ENCODE measurements at places on chromosomes 5 and 9.

GRCh38 chr5:111070272-111071134 is 1.0 kb upstream of the TSLP start:
- no peak for DNase-seq

DNA sequence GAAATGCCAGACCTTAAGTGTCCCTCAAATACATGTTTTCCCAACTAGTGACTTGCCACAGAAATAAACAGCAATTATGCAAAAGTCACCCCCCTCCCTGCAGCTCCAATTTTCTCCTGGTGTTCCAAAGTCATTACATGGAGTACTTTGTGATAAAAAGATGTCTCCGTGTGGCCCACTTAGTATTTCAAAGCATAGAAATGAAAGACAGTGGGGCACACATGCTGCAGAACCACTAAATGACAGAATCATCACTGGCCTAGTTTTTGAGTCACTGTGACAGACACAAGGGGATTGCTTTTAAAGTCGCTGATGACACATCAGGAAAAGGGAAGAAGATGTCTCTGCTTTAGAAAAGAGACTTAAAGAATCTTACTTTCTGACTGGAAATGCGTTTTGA is 323.4 kb downstream of the PSAT1 start:
- no peak for DNase-seq

- no peak for DNase-seq
Measured at GRCh38 chr5:50318220-50318619, 122.9 kb downstream of the EMB start.

DNA sequence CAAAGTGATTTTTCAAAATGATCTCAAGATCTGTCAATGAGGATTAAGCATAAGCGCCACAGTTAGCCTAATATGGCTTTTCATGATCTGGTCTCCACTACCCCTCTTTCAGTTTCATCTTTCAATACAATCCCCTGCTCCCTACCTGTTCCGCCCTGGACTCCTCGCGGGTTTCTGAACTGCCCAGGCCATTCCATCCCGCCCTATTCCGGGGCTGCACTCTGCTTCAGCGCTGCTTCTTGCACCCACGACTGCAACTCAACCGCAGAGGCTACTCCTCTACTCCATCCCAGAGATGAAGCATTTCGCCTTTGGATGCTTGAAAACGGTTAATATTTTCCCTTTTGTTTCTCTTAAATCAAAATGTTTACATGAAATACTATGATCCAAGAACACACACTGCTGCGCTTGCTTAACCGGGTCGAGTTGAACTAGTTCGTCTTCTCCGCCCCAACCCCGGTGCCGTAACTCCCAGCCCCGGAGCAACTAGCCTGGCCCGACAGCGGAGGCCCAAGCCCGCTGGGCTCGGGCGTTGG is 716 bp upstream of the OTULIN start:
- no peak for DNase-seq

DNA sequence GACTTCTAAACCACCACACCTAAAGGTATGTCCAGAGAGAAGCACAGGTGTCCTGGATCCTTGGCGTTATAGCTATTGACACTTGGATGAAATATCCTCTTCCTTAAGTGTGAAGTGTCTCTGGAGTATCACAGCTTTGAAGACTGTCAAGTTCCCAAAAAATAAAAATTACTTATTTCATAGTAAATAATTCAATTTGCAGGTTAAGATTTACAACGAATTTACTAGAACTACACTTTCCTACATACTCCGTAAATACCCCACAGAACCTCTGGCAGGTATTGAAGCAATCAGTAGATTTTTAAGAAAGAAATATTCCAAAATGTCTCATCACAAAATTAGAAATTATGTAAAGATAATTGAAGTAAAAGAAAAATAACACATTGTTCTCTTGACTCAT is 27.1 kb upstream of the POC5 start:
- no peak for DNase-seq

- DNase-seq = no peak
Measured at GRCh38 chr5:1464096-1464446, 18.8 kb upstream of the SLC6A3 start.

DNA sequence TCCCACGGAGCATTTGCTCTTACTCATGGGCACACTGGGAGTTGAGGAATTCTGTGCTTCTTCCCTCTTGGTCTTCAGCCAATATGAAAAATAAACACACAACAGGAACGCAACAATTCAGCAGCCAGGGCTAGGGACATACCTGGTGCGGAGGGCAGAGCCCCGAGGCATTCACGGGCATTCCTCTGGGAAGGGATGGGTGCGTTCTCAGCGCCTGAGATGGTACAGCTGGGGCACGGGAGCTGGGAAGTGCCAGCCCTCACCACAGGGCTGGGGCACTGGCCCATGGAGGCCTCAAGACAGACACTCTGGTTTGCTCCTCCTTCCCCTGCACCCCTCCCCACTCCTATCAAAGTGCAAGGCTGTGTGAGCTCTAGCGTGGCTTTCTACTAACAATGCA is 2.1 kb downstream of the SLC6A3 start:
- no peak for DNase-seq

DNA sequence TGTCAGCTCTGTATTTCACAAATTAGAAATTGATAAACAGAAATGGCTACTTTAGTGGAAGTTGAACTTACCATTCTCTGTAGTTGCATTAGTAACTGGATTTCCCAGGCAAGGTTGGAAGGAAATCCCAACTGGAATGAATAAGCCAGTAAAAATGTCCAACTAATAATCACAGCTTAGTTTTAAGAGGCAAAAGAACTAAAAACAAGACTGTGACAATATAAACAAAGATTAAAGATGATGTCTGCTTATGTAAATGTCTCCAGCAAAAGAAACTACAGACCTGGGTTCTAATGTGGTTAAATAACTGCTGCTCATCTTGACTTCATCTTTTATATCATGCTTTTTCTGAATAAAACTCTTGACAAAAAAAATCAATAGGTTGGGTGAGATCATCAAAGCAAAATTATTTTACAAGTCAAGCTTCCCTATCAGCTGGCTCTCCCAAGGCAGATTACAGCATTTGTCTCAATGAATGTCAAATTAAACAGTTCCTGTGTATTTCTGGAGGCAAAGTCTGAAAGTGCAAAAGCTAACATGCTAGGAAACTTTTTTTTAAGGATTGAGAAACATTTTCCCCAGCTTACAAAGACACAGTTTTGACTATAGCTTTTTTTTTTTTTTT is 62.3 kb upstream of the HMHB1 start:
- no peak for DNase-seq

- no peak for DNase-seq
Measured at GRCh38 chr5:5483350-5483749, 60.9 kb downstream of the ICE1 start.

- DNase-seq = no peak
Measured at GRCh38 chr5:115402822-115403577, 106.5 kb upstream of the CCDC112 start.

DNA sequence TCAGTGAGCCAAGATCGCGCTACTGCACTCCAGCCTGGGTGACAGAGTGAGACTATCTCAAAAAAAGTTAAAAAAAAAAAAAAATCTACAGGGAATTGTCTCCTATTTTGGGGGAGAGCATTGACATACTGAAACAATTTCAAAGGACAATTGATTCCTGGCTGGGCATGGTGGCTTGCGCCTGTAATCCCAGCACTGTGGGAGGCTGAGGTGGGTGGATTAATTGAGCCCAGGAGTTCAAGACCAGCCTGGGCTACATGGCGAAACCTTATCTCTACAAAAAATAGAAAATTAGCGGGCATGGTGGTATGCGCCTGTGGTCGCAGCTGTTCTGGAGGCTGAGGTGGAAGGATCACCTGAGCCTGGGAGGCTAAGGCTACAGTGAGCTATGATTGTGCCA is 30.6 kb downstream of the GPR107 start:
- no peak for DNase-seq

- DNase-seq = no peak
Measured at GRCh38 chr9:69339620-69340019, 14.6 kb downstream of the ENTREP1 start.

DNA sequence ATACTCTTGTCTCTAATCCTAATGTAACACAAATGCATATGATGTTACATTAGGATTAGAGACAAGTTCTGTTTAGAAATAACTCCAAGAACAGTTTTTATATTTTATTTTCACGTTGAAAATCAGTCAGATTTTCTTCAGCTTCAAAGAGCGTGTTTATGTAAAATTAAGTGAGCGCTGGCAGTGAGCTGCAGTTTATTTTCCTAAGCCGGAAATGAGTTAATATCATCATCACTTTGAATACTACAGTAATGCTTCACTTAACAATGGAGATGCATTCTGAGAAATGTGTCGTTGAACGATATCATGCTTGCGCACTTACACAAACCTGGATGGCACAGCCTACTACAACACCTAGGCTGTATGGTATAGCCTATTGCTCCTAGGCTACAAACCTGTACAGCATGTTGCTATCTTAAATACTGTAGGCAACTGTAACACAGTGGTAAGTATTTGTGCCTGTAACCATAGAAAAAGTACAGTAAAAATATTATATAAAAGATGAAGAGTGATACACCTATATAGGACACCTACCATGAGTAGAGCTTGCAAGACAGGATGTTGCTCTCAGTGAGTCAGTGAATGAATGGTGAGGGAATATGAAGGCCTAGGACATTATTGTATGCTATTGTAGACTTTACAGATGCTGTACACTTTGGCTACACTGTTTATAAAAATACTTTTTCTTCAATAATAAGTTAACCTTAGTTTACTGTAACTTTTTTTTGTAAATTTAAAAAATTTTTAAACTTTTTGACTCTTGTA is 65.9 kb upstream of the C5orf46 start:
- DNase-seq = no peak

DNA sequence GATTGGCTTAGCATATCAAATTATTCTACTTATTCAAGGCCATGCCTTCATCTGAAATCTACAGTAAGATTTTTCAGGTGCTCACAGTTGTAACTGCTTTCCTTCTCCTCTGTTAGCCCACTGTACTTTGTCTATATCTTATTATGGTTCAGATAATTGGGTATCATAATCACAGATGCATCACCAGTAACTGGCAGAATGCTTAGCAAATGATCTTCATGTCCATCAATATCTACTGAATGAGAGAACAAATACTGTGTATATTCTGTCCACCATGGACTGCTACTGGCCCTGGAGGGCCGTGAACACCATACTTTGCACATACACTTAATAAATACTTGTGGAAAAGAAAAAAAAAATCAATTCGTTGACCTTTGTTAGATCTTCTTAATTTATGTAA is 96.2 kb downstream of the MEF2C start:
- DNase-seq = no peak

- no peak for DNase-seq
Measured at GRCh38 chr9:74444369-74444768, 52.8 kb upstream of the RORB start.

DNA sequence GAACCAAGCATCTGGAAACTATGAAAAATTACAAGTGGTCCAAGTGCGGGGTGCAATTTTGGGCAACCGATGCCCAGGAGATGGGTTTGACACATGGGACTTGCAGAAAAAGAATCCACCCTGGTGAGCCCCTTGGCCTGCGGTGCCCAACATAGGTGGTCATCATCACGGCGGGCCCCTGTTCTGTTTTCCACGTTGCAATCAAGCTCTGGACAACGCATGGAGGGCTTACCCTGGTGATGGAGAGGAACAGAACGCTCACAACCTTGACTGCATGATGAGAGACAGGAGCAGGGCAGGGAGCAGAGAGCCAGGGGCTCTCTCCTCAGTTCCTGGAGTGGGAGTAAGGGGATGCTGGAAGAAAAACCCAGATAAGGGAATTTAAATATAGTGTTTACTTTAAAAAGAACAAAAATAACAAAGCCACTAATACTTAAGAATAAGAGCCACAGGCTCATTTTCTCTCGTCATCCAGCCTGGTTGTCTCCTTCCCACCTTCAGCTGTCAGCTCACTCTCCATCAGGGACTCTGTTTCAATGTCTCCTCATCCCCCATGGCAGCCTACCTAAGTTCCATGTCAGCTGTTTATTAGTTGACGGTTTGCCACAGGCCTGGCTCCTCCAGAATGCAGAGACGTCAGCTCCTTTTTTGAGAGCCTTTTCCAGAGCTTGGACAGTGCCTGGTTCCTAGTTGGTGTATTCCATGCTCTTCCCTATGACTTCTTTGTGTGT is 172.1 kb downstream of the GADD45G start:
- no peak for DNase-seq

GRCh38 chr5:149870232-149870631 is 74.4 kb downstream of the PDE6A start:
- DNase-seq = no peak

DNA sequence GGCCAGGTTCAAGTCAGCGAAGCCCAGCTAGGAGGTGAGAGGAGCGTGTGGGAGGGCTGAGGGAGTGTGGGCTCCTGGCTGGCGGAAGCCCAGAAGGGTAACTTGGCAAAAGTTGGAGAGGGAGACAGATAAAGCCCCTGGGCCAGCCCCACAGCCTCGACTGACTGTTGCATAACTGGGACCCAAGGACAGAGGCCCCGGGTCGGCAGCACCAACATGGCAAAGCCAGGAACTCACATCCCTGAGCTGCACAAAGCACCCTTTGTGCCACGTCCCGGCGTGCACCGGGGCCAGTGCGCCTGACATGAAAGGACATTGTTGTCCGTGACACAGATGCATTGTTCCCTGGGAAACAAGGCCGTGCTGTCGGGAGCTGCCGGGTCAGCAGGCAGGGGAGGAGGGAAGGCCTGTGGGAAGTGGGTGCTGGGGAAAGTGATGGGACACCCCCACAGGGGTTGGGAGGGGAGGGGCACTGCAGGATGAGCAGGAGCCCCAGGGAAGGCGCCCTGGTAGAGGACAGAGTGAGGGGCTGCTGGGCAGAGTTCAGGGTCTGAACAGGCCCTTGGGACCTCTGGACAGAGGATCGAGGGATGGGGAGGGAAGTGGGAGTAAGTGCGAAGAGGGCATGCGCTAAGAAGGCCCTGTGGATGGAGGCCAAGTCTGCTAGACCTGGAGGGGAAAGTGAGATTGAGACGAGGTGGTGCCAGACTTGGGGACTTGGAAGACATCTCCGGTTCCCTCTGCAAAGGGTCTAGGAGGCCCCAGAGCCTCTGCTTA is 13.0 kb upstream of the DPM2 start:
- no peak for DNase-seq

GRCh38 chr5:161546095-161546469 is 443 bp downstream of the GABRB2 start:
- DNase-seq = no peak

GRCh38 chr5:40479939-40480338 is 199.8 kb upstream of the PTGER4 start:
- DNase-seq = no peak

- DNase-seq = no peak
Measured at GRCh38 chr9:98656511-98656910, 52.2 kb downstream of the GABBR2 start.

GRCh38 chr9:121887553-121888437 is 205.3 kb downstream of the TTLL11 start:
- no peak for DNase-seq

GRCh38 chr9:81693671-81694378 is 4.5 kb upstream of the TLE1 start:
- DNase-seq = no peak

DNA sequence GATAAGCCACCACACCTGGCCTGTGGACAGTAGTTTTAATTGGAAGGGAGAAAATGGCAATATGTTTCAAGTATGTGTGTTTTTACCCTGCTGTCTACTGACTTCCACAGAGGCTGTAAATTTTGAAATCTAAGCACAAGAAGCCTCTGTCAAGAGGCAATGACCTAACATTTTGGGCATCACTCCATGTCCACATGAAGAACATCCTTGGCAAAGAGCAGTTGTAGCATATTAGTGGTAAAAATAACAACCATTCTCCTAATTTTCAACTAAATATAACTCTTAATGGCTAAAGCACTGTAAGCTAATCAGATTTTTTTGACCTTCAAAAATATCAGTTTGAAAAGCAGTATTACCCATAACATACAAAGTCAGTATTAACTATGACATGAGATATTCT is 100.3 kb upstream of the APC start:
- no peak for DNase-seq
